H4 (cell line): ENCODE measurements at places on chromosomes 4 and X. TPM values are rescaled to one million over a fixed set of nuclear protein-coding genes. Genes with fewer than 3 reads are reported as not detected.

DNA sequence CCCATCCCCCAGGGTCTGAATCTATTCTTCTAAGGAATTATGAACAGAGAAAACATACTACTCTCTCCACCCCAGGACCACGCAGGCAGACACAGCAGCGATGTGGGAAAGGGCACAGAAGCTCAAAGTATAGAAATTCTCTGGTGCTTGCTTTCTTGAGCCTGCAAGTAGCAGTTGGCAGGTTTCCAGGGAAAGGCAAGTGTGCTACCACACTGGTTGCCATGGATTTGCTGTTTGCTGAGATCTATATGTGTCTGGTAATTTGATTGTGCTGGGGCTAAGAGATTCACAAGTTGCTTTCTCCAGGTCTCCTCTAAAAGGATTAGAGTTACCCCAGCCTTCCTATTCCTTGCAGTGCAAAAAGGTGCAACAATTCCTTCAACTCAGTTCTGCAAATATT lies 83.1 kb downstream of the GUCY2F start:
- DNase-seq: no peak

DNA sequence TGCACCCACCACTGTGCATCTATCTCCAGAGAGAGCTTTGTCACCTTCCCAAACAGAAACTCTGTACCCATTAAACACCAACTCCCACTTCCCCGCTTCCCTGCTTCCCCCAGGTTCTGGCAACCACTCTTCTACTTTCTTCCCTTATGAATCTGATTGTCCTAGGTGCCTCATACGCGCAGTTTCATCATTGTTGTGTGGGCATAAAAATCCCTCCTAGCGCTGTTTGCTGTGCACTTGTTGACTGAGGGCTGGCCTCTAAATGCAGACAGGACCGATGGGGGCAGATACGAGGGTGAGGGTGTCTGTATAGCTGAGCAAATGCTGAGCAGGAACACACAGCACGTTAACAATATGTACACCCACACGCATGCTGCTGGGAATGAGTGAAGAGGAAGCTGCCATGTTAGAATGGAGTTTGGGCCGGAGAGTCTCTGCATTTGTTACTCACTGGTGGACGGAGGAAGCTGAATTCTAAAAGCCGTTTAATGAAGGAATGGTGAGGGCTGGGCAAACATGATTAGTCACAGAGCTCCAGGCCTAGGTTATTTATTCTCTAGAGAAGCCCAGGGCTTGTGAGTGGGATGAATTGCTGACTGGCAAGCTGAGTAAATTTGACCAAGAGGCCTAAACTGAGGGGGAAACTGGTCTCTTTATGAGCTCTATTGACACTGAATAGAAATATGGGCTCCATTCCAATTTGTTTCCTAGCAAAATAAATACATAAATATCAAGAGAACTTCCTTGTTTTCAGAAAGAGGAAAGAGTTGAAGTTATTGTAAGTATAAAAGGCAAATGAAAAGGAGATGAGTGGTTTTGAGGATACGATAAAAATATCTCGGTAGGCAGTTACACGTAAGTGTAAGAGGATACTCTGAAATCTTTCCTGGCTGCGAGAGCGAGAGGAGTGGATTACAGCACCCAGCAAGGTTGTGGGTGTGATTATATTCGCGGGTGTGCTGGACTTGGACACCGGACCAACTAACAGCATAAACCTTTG lies 95.9 kb upstream of the RPS6KA3 start:
- peak; percentile 14 for DNase-seq

- DNase-seq: no peak
Observed at GRCh38 chrX:40291553-40291952, 193.8 kb upstream of the BCOR start.

DNA sequence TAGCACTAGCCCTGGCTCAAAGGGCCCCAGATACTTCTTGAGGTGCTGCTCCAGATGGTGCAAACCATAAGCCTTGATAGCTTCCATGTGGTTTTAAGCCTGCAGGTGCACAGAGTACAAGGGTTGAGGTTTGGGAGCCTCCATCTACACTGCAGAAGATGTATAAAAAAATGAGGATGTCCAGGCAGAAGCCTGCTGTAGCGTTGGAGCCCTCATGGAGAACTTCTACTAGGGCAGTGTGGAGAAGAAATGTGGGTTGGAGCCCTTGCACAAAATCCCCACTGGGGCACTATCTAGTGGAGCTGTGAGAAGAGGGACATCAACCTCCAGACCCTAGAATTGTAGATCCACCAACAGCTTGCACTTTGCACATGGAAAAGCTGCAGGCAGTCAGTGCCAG lies 231.9 kb downstream of the CHIC2 start:
- no peak for DNase-seq

- no peak for DNase-seq
Observed at GRCh38 chr4:2501034-2501594, 32.2 kb downstream of the RNF4 start.

- DNase-seq: no peak
Observed at GRCh38 chrX:3145716-3146115, 104.4 kb downstream of the ARSF start.

GRCh38 chrX:5780821-5781220 lies 447.8 kb downstream of the NLGN4X start:
- DNase-seq: no peak

GRCh38 chr4:1723131-1723801 lies 1.9 kb downstream of the TACC3 start:
- no peak for DNase-seq

GRCh38 chr4:27148211-27148895 lies 287.7 kb downstream of the STIM2 start:
- DNase-seq: no peak

DNA sequence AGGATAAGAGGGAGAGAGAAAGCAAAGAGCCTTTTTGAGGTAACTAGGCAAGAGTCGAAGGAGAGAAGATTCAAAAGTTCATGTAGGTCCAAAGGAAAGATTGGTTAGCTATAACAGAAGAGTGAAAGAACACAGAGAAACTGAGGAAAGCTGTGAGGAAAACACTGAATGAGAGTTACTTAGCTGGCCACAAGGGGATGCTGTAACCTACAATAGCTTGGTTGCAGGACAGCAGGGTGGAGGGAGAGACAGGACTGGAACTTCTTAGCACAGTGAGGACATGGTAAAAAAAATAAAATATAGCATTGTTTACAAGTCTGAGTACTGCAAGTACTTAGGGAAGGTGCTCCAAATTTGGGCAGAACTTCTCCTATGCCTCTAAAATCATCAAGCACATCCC lies 48.3 kb downstream of the RAI2 start:
- DNase-seq: peak; percentile 6

DNA sequence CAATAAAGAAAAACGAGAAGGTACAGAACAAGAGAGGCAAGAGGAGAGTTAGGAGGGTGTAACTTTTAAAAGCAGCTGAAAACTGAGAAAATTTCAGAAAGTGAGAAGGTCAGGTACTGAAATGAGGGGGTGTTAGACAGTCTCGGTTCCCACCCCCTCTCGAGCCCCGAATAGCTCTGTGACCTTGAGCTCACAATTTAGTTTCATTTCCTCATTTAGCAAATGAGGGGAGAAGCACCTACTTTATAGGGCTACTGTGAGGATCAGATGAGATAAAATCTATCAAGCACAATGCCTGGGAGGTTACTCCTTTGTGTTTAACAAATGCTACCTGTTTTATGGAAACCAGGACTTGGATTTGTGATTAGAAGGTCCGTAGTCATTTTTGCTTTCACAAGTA lies 4.9 kb downstream of the UGT8 start:
- no peak for DNase-seq

GAGE2A gene
- not detected in 2 replicates for total RNA-seq
